NCI-H1417 (cell line): ENCODE measurements at places on chromosomes 4 and X.

DNA sequence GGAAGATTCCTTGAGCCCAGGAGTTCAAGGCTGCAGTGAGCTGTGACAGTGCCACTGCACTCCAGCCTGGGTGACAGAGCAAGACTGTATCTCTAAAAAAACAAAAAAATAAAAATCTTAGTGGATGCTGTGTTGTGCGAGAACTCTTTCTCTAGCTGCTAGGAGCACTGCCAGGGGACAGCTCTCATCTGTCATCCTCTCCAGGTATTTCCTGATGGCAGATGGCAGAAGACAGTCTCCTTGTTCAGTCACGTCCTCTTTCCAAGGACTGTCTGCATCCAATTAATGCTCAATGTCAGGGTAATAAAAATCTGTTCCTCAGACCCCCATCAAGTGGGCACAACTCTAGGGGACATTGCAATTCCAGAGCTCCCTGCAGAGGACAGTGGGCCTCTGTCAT, 29.2 kb downstream of the PPM1K start:
- DNase-seq: no peak

DNA sequence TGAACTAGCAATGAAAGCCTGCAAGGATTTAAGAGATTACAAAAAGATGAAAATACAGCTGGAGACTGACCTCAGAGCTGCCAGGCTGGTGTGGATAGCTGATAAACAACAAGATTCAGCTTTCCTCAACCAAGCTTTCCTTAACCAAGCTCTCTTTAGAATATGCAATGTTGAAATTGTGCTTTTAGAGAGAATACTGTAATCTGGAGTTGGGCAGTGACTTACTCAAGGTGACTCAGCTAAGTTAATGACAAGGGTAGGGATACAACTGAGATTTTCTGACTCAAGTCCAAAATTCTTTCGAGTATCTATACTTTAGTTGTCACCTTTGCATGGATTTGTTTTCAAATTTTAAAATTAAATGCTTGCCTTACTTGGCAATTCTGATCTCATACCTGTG, 98.0 kb downstream of the AMMECR1 start:
- DNase-seq: no peak

DNA sequence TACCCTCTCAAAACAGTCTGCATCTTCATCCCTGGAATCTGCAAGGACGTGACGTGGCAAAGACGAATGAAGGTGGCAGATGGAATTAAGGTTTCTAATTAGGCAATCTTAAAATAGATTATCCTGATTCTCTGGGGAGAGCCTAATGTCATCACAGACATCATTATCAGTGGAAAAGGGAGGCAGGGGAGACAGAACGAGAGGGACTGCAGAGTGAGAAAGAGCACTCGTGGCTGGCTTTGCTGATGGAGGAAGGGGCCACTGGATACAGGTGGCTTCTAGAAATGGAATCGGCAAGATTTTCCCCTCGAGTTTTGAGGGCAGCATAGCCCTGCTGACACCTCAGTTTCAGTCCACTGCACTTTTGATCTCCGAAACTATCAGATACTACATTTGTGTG, 110.6 kb downstream of the ASMT start:
- DNase-seq: no peak

- peak; percentile 89 for DNase-seq
Measured at GRCh38 chr4:184649971-184650855, 675 bp downstream of the PRIMPOL start.

- DNase-seq: no peak
Measured at GRCh38 chr4:166415749-166416148, 542.7 kb downstream of the TLL1 start.

GRCh38 chrX:148501386-148502066, 1.1 kb downstream of the AFF2 start:
- no peak for DNase-seq

DNA sequence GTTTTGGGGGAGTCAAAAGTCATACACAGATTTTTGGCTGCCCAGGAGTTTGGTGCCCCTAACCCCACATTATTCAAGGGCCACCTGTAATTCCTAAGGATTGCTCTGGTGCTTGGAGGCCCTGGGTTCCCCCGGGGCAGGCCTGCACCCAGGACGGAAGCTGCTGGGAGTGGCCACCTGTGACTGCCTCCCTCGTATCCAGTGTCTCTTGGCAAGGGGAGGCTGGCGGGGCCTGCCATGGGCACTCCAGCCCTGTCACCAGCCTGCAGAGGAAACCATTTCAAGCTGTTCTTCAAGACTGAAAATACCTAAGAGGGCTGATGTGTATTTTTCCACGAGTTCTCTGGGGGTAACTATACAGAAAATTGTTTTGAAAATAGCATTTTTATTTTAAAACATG, 24.5 kb upstream of the GPR78 start:
- no peak for DNase-seq

DNA sequence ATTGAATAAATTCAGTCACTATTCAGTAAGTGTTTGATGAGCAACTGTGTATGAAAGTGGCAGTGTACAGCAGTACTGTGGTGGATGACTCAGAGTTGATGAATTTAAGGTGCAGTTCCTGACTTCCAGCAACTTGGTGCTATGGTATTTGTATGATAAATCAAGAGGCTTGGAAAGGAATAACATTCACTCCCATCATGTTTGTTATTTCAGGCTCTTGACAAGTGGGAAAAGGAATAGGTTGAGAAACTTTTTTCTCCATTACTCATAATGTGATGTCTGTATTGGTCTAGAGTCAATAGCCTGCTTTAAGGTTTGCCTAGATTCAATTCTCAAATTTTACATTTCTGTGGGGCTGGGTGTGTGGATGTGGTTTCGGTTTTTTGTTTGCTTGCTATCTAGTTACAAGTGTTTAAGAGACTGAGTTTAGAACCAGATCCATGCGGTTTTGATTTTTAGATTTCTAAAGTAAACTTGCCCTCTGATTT, 35.1 kb upstream of the CYP2U1 start:
- no peak for DNase-seq

DNA sequence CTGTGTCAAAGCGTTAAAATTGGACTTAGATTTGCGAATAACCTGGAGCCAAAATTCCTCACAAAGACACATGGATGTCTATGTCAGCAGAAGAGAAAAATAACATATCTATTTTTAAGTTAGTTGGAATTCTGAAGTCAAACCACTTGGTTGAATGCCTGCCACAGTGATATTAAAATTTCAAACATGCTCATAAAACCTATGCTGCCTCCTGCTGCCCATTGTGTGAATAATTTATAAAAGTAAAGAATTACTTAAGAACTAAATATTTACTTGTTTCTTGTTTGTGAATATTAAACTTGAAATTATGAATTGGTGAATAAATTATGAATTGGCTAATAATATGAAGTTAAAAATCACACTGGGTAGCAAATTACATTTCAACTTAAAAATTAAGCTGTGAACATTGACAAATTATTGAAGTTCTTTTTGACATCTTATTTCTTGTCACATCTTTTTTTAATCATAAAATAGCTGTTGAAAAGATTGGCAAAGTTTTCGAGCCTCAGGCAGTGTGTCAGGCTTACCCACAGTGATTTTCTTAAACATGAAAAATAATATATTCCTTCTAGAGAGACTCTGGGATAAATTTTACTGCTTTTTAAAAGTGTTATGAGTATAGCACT, 35.4 kb downstream of the FABP2 start:
- no peak for DNase-seq
